ENCODE measurements at places on chromosomes 7 and 10.

- ATAC-seq, result no peak
Measured at GRCh38 chr10:33917069-33917780, 582.8 kb upstream of the NRP1 start.

DNA sequence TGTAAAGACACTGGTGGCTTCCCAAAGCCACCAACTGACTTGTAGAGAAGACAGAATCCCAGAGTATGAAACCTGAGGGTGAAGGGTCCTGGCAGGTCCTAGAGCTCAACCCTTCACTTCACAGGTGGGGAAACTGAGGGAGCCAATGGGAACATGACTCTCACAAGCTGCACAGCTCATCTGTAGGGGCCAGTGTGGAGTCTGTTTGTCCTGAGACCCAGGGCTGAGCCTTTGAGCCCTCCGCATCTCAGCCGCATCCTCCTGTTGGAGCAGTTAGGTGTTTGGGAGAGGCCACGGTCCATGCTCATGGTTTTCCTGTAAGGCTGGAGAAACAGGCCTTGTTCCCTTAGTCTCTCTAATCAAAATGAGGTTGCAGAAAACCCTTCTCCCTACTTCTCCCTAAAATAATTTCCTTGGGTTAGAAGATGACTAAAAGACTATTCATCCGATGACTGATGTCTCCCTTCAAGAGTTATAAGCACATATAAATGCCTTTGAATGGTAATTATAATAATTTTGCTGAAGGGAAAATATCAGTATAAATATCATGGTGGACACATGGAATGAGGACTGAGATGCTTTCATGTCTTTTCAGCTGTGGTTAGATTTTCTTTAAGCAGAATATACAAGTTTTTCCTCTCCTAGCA, 10.3 kb downstream of the HTRA1 start:
- ATAC-seq, result no peak

DNA sequence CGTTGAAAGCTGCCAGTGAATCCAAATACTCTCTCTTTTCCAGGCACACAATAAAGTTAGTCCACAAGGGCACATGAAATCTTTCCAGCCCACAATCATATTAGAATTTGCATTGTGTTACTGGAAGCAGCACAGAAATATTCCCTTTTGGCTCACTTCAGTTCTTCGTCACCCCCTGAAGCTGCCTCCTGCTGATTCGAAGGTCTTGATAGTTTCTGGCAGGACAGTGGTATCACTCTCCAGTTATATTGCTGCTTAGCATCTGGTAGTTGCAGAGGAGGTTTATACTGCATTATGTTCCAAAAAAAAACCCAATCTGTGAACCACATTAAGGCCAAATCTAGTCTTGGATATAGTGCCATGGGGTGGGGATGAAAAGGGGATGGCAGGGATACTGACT, 253.2 kb downstream of the BICC1 start:
- ATAC-seq, result no peak

DNA sequence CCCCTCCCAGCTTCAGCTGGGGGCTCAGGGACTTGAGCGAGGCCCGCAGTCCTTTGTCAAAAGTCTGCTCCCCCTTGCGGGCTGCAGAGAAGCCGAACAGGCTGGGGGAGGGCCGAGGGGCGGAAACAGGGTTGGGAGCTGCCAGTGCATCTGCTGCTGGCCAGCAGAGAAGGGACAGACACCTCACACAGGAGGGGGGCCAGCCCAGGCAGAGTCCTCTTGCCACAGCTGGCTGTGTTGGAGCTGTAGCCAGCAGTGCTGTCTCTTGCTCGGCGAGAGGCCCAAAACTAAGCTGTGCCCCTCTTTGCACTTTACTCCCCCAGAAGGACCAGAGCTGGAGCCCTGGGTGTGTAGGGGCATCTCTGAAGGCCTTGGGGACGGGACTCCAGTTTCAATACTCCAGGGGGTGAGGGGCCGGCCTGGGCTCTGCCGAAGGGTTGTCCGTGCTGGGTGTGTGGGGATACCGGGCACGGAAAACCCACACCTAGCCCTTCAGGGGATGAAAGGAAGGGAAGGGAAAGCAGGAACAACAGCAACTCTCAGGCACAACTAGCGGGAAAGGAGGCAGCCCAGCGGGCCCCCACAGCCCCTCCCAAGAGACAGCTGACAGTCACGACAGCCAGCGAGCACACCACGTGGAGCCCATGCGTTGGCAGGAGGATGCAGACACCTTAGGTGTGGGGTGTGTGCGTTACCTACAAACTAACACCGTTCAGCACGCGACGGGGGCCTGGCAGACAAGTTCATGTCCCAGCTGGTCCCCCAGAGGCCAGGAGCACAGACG, 17.8 kb downstream of the YKT6 start:
- no peak for ATAC-seq

GRCh38 chr7:83684928-83685327, 36.0 kb upstream of the SEMA3E start:
- no peak for ATAC-seq

DNA sequence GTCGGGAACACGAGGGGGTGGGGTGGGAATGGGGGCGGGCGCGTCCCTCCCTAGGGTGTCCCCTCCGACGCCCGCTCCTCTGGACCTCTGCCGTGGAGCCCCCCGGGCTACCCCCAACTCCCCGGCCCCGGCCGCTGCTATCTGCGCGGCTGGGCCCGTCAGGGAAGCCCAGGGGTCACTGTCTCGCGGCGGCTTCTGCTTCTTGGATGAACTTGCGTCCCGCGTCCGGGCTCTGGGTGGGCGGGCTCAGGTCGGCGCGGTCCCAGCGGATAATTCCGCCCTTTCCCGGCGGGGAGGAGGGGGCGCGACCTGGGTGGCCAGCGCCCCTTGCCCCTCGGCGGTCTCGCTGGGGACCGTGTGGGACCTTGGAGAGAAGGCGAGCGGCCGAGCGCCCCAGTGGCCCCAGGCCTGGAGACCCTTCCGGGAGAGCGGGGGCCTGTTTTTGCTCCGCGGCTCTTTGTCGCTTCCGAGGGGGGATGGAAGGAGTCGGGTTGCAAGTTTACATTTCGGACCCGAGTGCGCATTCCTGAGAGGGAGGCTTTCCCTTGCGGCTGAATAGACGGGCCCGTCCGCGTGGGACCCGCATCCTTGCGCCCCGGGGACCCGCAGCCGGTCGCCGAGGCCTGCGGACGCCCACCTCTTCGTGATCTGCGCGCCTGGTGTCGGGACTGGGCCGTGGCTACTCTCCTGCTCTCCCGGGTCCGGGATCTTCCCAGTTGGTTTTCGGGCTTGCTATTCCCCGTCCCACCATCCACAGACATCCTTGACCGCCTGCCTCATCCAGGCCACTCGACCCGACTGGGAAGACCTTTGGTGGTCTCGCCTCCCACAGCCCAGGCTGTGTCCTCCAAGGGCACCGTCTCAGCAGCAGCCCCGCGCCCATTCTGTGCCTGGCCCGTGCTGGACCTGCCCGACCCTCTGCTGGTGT, 812 bp downstream of the DOCK1 start:
- ATAC-seq, result peak; percentile 45

- ATAC-seq, result no peak
Measured at GRCh38 chr7:50262446-50262845, 42.1 kb upstream of the IKZF1 start.

DNA sequence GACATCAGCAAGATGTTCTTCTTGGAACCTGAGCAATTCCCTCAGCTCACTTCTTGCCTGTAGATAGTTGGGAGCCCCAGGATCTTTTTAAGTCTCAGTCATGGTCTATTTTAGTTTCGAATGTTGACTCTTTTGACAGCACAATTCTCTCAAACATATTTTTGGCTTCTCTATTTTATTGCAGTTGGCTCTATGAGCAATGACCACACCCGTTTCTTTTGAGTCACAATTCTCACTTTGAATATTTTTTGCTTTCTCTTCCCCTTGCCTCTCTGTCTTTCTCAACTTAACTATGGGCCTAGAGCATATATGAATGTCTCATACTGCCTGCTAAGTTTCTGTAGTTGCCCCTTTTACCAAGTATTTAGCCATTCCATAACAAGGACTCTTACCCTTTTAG, 222.8 kb downstream of the PTN start:
- no peak for ATAC-seq

DNA sequence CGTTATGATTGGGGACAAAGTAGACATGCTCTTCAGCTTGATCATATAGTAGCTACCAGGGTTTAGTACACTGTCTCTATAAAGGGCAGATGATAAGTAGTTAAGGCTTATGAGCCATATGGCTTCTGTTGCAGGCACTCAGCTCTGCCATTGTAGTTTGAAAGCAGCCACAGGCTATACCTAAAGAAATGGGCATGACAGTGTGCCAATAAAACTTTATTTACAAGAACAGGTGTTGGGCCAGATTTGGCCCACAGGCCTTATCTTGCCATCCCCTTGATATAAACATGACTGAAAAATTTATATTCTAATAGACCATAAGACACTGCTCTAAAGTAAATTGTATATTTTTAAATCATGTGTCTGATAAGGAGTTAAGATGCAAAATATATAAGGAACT, 36.6 kb downstream of the GRK5 start:
- ATAC-seq, result no peak

GRCh38 chr7:37494926-37495325, 46.3 kb upstream of the ELMO1 start:
- no peak for ATAC-seq

GRCh38 chr7:25802057-25802456, 349.9 kb upstream of the NFE2L3 start:
- ATAC-seq, result no peak

DNA sequence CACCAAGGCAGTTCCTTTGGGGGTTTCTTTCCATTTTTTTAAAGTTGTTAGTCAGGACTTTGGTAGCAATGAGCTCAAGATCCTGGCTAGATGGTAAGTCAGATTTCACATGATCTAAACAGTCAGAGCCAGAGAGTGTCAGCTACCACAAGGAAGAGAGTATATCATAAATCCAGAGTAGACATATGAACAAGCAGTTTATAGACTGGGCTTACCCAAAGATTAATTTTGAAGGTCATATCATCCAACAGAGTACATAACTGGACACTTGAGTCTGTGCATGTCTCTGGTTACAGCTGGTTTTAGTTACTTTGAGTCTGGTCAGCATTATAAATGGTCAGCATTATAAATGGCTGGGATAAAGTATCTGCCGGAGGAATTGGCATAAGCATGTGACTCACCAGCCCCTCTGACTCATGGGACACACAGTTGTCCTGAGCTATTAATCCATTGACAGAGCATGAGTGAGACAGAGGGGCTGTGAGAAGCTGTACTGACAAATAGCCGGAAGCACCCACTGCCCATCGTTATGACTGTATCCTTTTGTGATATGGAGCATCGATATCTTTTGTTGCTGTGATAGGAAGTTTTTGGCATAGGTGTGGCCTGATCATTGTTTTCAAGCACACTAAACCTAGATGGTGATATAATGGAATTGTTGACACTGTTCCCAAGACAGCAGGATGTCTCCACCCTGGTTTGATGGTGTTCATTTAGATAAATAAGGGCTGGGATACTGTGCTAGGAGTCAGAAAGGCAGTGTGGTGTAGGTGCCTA, 19.3 kb downstream of the PPP1R3C start:
- ATAC-seq, result peak; percentile 11

DNA sequence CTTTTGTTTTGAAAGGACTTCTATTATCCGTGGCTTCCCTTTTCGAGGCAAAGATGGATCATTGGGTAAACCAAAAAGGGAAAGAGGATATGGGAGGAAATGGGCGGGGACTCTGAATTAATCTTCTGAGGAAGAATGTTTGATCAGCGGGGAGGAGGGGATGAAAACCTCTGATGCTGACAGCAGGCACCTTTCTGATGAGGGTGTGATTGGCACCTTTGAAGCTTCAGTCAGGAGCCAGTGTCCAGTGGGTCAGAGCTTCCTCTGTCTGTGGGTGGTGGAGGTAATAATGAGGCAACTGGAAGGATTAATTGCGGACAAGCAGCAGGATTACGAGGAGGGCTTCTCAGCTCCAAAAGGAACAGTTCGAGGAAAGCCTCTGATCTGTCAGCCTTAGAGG, 877.6 kb downstream of the LRMDA start:
- ATAC-seq, result no peak

DNA sequence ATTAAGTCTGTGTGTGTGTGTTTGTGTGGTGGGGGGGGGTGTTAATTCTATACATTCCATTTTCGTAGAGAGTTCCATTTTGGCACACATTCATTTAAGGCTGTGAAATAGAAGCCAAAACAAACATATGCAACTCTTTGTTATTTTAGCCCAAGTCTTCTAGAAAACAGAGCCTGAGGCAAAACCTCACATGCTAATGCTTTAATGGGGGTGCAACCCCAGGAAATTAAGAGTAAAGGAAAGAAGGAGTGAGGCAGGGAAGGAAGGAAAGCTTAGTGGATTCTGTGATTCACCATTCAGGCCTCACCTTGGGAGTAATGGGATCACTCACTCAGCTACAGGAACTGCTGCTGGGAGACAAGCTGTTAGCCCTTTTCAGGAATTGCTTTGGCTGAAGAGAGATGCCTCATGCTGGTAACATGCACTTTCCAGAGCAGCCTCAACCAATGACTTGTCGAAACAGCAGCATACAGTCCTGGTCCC, 73.0 kb upstream of the CTTNBP2 start:
- ATAC-seq, result no peak

DNA sequence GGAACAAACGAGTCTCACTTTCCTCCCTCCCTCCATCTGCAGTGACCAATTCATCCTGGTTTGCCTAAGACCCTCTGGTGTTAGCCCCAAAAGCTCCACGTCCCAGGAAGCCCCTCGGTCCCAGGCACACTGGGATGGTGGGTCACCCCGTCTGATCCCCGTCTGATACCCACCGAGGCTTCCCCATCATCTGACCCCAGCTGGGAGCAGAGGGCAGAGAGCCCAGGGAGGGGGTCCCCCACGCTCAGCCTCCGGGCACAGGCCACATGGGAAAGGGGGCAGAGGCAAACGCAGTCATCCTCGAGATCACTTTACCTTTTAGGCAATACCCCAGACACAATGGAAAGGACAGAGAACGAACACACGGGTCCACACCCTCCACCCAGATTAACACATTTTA, 291.6 kb upstream of the PPP2R2D start:
- ATAC-seq, result no peak

- ATAC-seq, result no peak
Measured at GRCh38 chr10:804191-804781, 114.8 kb upstream of the DIP2C start.

GRCh38 chr10:93837822-93838221, 56.0 kb upstream of the SLC35G1 start:
- no peak for ATAC-seq
